ENCODE measurements at places on chromosomes 12 and 14. TPM values are rescaled to one million over a fixed set of nuclear protein-coding genes. Genes with fewer than 3 reads are reported as not detected.
A peak's percentile ranks its signal among the peaks of the same experiment; 100 is the strongest.

DNA sequence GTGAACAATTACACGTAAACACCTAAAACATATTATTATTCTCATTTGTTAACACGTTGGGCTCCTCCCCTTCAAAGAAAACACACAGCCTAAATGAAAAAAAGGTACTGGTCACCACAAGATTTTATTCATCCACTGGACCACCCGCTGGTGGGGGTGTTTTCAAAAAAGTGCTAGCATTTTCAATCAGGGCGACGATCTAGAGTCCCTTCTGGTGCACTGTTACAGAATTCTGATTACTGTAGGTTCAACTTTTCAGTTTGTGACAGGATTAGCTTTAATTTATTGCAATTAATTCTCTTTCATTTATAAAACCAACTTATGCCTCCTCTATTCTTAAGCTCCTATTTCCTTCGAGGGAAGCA is 443 bp downstream of the MAGOHB start:
- DNase-seq, result no peak

DNA sequence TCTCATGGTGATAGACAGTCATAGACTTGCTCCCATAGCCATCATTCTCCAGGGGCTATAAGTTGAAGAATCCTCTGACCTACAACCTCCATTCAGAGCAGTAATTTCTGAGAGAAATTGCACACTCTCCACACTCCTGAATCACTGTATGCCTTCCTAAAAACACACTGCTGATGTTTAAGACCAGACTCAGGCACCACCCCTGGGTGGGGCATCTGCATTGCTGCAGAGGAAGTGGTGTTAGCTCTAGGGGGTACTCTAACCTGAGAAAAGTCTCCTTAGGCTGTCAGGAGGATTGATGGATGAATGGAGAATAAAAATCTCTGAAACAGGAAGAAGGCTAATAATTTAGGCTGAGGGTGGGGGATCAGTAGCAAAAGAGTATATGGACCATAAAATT is 436.1 kb downstream of the DAD1 start:
- no peak for DNase-seq

- DNase-seq, result no peak
Observed at GRCh38 chr14:99887407-99887806, 94.2 kb downstream of the EML1 start.

GPRC5D gene
- total RNA-seq, result not detected

GRCh38 chr14:94491511-94491910 is 15.5 kb upstream of the SERPINA9 start:
- no peak for DNase-seq

TMTC1 gene
- 49.5 TPM for total RNA-seq

GRCh38 chr14:102043251-102044025 is 43.4 kb downstream of the HSP90AA1 start:
- DNase-seq, result peak; percentile 40

Measured in left cardiac atrium (tissue), 4 donors.